ENCODE measurements at places on chromosomes 16 and 17.

DNA sequence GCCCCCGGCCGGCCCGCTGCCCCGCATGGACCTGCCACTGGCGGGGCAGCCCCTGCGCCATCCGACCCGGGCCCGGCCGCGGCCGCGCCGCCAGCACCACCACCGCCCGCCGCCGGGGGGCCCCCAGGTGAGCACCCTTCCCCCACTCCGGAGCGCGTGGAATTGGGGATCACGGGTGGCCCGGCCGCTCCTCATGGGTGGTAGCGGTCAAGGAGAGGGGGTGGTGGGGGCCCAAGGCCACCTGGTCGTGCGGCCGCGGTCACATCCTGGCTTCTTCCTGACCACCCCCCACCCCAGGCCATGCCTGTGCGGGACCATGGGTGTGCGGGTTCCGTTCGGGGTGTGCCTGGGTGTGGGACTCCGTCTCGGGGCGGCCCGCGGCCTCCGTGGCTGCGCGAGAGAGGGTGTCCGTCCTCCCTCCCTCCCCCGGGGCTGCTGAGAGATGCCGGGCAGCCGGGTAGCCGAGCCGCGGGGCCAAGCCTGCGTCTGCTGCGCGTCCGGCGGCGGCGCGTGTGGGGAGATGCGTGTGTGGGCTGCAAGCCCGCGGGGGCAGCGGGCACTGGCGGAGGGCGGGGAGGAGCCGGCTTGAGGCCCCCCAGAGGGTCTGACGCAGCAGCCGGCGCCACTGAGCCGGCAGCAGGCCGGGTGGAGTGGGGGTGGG, 6.8 kb downstream of the ACD start:
- DNase-seq: no peak

DNA sequence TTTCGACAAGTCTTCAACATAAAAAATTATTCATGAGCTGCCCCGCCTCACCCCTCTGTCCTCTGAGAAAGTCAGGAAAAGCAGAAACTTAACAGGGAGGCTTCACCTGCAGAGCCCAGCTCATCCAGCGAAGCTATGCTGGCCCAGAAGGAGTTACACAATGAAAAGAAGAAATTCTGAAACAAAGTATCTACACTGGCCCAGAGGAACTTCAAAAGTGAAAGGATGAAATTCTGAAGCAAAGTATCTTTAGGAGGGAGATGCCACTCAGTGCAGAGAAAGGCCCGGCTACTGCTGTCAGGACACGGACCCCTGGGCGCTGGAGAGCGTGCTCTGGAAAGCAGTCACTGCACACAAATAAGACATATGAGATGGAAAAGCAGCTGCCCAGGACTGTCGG, 1.6 kb downstream of the GALNS start:
- peak; percentile 44 for DNase-seq

- DNase-seq: no peak
Observed at GRCh38 chr17:229709-230394, 48.4 kb upstream of the DOC2B start.

GRCh38 chr17:57466017-57466471, 209.7 kb downstream of the MSI2 start:
- peak; percentile 71 for DNase-seq

- DNase-seq: no peak
Observed at GRCh38 chr16:50533317-50533716, 14.9 kb upstream of the NKD1 start.

GRCh38 chr16:65032387-65032786, 89.5 kb downstream of the CDH11 start:
- no peak for DNase-seq

DNA sequence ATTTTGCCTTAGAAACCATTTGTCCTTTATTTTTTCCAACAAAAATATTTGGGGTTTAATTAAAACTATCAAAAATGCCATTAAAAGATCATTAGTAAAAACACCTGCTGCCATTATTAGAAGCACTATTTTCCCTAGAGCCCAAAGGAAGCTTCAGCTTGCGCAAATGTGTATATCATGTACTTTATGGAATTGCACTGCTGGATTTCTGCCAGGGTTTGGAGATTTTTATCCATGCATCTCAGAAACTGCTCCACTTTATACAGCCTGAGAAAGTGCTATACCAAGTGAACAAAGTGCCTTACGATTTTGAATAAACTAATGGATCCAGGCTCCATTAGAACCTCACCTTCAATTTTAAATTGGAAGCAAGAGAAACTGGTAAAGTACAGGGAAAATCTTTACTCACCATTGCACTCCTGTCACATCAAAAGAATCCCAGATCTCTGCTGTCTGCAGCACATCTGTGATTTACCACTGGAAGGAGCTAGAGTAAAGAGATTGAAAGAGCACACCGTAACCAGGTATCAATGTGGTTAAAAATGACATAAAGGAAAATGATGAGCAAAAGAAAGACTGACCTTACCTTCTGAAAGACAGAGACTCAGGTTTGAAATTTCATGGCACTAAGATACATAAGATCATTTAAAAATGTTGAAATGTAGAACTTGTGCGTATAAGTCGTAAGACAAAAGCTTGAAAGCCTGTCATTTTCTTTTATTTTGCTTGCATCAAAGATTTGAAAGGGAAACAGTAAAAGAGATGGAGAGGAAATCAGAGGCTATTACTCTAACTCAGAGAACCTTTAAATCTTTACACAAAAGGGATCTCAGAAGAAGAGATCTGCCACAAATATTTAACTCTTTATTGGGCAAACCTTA, 678.1 kb upstream of the GOT2 start:
- DNase-seq: no peak

DNA sequence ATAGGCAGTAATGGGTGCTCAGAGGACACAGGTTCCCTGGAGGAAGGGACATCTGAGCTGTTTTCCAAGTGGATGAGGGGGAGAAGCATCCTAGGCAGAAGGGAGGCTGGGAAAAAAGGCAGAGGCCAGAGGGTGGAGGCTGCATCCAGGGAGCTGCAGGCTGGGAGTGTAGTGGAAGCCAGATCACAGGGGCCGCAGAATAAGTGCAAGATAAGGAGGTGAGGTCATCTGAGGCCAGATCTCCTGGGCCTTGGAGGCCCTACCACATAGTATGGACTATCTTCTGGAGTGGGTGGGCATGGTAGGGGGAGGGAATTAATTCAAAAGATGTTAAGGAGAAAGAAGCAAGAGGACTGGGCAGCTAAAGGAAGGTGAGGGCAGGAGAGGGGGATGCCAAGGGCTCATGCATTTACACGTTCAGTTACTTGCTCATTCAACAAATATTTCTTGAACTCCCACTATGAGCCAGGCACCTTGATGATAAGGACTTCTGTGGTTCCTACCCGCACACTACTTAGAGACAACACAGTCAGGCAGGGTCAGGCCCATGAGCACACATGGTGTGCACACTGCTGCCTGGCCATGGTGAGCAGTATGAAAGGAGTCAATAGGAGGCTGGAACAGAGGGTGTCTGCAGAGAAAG, 2.4 kb upstream of the RIPOR1 start:
- DNase-seq: no peak

- peak; percentile 49 for DNase-seq
Observed at GRCh38 chr17:48295362-48296288, 134.4 kb downstream of the SKAP1 start.

DNA sequence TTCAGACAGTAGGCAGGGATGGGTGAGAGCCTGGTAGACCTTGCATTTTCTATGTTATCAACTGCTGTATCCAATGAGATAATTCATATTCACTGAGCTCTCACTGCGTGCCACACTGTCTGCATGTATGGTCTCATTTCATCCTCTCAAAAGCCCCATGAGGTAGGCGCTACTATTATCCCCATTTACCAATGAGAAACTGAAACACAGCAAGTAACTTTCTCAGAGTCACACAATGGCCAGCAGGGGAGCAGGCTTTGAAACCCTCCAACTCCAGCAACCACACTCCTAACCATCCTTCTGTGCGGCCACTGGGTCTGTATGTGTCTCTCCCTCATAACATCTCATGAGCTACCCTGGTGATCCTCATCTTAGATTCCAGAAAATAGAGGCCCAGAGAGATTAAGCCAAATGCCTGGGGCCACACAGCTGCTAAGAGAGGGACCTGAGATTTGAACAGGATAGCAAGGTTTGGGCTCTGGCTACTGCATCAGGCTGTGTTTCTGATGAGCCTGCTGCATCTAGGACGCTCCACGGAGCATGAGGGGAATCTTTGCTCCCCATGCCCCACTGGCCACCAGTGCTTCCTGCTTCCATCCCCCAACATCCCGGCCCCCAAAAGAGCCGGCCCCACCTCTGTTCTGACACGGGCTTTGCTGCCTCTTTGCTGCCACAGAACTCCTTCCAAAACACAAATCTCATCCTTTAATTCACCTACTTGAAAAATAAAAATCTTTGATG, 3.2 kb downstream of the CCR7 start:
- peak; percentile 11 for DNase-seq
